ENCODE measurements at places on chromosomes 11 and 22.

DNA sequence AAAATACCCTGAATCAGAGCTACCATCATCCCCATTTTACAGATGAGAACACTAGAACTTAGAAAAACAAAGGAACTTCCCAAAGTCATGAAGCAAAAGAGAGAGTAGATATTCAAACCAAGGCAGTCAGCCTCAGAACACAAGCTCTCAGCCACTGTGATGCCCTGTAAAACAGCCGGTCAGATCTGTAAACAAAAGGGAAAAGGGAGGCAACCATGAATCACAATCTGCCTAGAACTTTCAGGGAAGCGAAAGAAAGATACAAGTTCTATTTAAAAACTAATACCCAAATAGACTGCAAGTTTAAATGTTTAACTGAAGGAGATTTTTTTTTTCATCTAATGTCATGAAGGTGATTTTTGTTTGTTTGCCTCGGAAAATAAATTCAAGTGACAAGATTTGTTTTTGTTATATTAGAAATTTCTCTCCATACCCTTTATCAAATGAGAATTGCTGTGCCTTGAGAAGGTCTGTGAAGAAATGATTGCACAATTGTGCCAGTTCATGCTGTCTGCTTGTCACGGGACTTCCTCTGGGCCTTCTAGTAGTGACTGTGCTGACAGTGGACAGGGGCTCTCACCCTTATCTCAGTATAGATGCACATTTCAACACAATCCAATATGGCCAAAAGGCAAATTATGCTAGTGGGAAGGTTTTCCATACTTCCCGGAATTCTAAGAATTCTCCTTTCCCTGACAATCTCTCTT lies 11.7 kb downstream of the SAA1 start:
- no peak for DNase-seq

GRCh38 chr11:11584937-11585336 lies 36.9 kb downstream of the GALNT18 start:
- no peak for DNase-seq

GRCh38 chr11:78131956-78132355 lies 7.5 kb downstream of the ALG8 start:
- DNase-seq: no peak

GRCh38 chr22:48060266-48060665 lies 1297.8 kb downstream of the TBC1D22A start:
- no peak for DNase-seq
